Activated T-helper 1 cell treated with anti-CD3 and anti-CD28 coated beads, Interleukin-2, amount 50 U/mL, for 16 hours (primary cell): ENCODE measurements at places on chromosomes 6 and 20.
A peak's percentile ranks its signal among the peaks of the same experiment; 100 is the strongest.

GRCh38 chr6:45687570-45687969, 309.8 kb upstream of the SUPT3H start:
- no peak for DNase-seq

DNA sequence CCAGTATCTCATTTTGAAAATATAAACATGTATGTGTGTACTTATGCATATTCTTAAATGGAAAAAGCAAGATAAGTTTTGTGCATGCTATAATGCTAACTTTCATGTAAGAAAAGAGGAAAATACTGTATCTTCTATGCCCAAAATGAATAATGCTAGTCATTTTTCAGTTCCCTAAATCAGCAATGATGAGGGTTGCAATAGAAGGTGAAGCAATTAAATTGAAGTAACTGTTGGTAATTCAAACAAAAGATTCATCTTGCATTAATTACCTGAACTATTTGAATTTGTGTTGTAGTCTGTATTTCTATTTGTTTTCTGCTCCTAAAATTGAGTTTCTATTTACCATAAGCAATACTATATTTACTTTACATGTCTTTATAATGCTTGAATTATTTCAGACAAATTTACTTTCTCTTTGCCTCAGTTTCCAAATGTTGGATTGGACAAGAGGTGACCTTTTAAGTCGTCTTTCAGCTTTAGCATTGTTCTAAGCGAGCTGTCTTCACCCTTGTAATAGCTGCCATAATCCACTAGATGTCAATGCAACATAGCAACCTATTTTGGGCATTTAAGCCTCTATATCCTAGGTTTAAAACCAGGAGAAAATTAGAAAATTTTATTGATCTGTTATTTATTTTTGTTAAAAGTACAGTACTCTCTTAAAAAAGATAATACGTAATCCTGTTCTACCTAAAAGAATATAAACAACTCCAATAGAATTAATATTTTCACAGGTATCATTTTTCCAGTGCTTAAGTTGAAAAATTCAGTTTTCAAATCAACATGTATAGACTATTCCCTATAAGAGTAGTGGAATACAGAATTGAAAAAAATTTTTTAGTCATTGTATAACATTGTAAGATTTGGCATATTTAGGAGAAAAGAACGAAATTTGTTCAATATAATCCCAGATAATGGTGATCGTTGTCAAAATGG, 52.3 kb upstream of the IFNGR1 start:
- DNase-seq: no peak

DNA sequence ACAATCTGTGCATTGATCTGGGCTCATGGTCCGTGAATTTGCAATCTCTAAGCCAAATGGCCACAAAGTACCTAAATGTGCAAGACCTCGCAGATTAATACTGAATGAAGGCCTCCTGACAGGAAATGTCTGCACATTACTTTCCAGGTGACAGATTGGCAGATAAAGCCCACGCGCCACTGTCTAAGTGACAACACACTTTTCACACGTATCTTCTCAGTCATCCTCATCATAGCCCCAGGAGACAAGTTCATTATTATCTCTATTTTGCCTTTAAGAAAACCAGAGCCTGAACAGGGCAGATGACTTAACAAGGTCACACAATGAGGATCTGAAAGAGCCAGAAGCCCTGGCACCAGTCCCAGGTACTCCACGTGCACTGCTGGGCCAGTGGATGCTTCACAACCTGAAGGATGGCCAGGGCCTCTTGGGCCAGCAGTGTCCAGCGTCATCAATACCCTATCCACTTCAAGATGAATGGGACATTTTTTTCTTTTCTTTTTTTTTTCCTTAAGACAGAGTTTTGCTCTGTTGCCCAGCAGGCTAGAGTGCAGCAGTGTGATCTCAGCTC, 266.3 kb downstream of the PTPRT start:
- no peak for DNase-seq

DNA sequence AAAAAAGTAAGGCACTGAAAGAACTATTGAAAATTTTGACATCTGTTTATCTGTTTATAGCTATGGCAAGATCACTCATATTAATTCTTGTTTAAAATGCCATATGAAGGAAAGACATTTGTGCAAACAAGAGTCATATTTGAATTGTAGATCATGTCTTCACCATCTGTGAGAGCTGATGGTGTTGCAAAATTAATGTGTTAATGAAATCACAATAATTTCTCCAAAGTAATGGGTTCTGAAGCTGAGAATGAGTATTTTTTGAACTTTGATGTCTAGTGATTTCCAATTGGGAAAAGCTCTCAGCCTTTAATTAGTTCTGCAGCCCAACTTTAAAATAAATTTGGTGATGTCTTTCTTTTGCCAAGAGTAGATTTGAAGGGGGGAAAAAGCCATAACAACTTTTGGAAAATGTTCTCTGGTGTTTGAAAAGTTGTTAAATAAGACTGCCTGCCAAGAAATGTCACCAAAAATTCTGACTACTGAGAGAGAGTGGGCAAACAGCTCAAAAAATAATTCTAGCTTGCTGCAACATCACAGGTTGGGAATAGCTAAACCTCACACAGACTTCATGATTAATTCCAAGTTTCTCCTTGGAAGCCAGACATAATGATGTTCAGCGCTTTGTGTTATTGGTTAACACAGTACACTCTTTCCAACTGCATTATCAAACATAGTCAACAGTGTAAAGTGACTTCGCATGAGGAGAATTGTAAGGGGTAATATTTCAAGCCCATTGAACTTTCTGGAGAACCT, 142.6 kb downstream of the SOBP start:
- no peak for DNase-seq

- DNase-seq: no peak
Measured at GRCh38 chr20:59664421-59664941, 60.1 kb downstream of the PHACTR3 start.

GRCh38 chr6:158408552-158409130, 96.4 kb downstream of the TULP4 start:
- no peak for DNase-seq

GRCh38 chr20:46713957-46714834, 4.7 kb downstream of the SLC2A10 start:
- no peak for DNase-seq

- no peak for DNase-seq
Measured at GRCh38 chr6:136410201-136411024, 120.8 kb upstream of the BCLAF1 start.

DNA sequence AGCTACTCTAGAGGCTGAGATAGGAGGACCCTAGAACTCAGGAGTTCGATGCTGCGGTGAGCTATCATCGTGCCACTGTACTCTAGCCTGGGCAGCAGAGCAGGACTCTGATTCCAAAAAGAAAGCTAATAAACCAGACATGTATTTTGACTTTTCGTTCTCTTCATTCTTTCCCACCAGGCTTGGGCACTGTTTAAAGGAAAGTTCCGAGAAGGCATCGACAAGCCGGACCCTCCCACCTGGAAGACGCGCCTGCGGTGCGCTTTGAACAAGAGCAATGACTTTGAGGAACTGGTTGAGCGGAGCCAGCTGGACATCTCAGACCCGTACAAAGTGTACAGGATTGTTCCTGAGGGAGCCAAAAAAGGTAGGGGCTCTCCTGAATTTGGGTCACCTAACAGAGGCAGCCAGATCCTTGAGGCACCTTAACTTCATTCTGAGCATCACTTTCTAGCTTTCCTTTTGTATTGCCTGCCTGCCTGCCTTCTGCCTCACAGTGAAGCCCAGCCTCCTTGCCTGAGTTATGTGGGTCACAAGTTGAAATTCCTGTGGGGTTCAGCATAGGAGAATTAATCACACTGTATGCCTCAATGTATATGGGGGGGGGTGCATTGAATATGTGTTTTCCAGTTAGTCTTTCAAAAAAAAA, 3.2 kb downstream of the IRF4 start:
- DNase-seq: no peak

GRCh38 chr20:38842558-38842981, 37.1 kb downstream of the PPP1R16B start:
- peak; percentile 42 for DNase-seq

DNA sequence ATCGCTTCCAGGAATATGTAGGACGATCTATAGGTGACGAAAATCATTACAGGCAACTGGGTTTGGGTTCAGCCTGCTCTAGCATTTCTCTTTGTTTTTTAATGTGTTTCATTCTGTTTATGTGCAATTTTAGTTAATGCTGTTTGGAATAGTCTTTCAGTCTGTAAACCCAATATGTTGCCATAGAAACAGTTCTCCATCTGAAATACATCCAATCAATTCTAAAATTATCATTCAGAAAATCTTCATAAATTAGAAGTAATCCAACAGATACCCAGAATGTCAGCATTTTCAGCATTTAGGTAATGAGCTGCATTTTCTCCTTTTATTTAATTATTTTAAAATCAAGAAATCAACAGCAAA, 34.8 kb upstream of the COL9A1 start:
- no peak for DNase-seq

DNA sequence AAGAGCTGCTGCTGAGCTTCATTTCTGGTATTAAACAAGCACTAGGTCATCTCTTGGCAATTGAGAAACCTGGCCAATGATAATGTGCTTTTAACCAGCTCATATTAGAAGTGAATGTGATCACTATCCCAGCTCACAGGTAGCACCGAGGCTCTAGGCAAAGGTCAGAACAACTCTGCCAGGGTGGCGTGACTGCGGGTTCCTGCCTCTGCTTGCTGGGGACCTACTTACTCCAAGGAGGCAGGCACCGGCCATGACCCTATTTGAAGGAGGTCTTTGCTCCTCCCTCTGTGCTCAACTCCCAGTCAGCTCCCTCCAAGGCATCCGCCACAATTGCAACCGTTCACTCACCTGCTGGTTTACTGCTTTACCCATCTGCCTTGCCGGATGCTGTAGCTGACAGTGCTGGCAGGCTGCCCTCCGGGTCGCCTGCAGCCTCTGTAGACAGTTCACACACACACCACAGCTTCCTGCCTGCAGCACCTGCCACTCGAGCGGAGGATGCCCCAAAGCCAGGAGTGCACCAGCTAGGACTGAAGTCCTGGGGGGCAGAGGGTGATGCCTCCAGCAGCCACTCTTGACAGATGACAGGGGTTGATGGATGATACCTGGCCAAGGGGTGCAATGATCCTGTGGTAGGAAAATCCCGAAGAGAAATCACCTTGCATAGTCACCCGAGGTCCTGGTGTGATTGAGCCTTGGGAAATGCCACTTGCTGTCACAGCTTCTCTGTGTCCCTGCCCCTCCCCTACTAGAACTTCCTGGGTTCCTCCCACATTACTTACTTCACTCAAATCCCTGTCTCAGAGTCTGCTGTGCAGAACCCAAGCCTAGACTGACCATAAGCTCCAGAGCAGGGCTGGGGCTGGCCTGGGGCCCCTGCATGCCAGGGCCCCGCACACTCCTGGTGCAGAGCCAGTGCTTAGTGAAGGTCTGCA, 8.8 kb upstream of the VSX1 start:
- peak; percentile 47 for DNase-seq

- DNase-seq: no peak
Measured at GRCh38 chr6:39003072-39003471, 45.5 kb upstream of the GLP1R start.

GRCh38 chr6:136920671-136921380, 1.3 kb upstream of the SLC35D3 start:
- no peak for DNase-seq

DNA sequence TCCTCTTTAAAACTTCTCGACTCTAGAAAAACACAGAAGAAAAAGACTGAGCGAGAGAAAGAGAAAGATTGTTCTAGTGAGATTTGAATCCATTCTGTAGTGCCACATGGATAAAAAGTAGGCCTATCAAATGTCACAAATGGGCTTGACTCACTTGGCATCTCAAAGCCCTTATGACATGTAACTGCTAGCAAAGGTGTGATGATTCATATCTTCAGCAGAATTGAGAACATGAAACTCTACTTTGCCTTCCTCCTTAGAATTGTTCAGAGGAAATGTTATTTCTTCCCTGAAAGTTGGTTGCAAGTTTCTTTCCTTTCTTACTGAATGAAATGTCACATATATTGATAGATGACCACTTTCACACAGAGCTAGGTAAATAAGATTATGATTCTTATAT, 40.4 kb upstream of the DUSP22 start:
- DNase-seq: no peak

DNA sequence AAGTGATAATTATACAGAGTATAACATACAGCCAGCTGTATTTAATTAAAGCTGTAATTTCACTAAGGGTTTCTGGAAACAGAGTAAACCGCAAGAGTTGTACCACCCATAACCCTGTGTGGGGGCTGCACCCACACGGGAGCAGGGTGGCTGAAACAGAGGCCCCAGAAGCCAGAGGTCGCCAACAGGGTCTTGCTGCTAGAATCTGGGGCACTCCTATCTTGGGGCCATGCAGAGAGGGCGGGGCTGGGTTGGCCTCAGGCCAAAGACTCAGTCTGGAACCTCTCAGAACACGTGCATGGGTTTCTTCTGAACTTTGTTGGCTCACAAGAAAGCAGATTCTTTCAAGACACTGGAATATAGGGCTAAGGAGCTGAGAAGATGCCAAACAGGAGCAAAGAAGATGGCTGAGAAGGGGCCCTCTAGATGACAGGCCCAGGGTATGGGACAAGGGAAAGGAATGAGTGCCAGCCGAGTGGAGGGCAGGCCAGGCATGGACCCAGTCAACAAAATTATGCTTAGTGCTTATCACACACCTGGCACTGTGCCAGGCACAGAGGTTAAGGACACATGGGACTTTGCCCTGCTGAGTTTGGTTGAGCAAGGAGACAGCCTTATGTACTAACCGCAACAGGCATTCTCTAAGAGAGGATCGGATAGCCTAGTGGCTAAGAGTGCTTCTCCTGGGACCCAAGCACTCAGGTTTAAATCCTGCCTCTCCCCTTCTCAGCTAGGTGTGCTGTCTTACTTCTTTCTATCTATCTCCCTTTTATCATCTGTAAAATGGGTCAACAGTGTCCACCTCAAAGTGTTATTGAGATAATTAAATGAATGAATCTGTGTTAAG, 96.6 kb upstream of the FOXP4 start:
- DNase-seq: no peak

- no peak for DNase-seq
Measured at GRCh38 chr6:13488015-13488895, 855 bp upstream of the GFOD1 start.

DNA sequence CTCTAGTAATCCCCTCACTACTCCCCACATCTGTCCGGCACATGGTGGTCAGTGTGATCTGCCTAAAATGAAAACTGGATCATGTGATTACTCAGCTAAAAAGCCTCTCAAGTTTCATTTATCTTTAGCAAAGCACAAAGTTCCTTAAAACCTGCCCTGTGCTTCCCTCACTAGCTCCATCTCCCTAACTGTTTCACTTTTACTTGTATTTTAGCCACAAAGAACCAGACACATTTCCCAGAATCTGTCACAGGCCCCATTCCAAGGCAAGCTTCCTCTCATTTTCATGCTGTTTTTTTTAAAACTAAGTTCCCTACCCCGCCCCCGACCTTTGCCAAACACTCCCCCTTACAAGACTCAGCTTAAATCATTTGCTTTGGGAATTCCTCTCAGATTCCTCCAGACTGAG, 8.9 kb upstream of the IGF2R start:
- no peak for DNase-seq
